MV-4-11 (cell line): ENCODE measurements at places on chromosomes 4 and X.
A peak's percentile ranks its signal among the peaks of the same experiment; 100 is the strongest.

- no peak for DNase-seq
These were observed 467.0 kb downstream of the STIM2 start for GRCh38 chr4:27327421-27328181.

GRCh38 chrX:153423652-153424051 is 12.4 kb downstream of the ZFP92 start:
- DNase-seq: no peak

DNA sequence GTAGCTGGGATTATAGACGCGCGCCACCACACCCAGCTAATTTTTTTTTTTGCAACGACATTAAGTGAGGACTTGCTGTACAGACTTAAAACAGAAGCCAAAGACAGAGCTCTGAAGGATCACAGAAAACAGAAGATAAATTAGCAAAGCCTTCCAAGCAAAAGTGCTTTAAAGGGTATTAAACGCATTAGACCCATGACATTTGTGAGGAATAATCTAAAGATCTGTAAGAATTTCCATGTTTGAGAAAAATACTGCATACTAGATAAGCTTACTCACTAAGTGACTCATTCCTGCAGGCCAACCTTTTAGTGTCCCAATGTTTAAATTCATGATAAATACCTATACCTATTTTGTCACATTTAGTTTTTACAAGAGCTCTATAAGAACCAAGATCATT is 27.4 kb downstream of the SMARCA1 start:
- DNase-seq: no peak

- no peak for DNase-seq
These were observed 62.2 kb downstream of the DTHD1 start for GRCh38 chr4:36343501-36344175.

GRCh38 chr4:33837043-33837838 is 2407.1 kb downstream of the ARAP2 start:
- no peak for DNase-seq

DNA sequence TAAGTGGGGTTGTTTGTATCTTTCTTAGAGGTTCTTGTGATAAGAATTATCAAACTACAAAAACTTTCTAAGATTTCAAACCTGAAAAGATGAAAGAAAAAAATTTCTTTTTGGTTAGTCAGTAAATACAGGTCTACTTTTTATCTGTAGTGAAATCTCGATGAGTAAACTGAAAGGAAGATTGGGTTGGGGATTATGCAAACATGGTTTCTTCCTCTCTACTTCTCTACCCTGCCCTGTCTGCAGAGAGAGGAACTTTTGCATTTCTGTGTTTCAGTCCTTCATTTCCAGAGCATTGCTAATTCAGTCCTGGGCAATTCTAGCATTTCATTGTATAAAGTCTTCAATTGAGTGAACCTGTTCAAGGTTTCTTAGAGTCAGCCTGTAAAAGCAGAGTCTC is 51.6 kb upstream of the IL2 start:
- peak; percentile 3 for DNase-seq

DNA sequence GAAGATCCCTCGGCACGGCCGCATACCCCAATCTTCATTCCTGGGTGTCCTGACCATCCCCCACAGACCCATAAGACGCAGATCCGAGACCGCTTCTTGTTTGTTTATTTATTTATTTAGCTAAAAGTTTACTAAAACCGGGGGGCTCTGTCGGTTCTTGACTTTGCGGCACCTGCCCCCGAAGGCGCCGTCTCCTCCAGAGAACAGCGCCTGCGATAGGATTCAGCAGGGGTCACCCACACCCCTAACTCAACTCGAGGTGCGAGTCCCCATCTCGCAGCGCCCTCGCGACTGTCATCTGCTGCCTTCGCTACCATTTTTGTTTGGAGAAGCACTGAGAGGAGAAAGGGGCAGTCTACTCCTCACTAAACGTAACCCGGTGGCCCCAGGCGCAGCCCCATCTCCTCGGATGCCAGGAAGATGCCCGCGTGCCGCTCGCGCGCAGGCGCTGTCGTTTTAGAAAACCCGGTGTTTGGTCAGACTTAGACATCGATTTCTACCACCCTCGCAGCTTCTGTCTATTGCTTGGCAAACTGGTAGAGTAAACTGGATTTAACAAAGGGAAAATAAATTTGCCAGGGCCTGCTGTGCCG is 18.9 kb upstream of the GPR101 start:
- DNase-seq: no peak

DNA sequence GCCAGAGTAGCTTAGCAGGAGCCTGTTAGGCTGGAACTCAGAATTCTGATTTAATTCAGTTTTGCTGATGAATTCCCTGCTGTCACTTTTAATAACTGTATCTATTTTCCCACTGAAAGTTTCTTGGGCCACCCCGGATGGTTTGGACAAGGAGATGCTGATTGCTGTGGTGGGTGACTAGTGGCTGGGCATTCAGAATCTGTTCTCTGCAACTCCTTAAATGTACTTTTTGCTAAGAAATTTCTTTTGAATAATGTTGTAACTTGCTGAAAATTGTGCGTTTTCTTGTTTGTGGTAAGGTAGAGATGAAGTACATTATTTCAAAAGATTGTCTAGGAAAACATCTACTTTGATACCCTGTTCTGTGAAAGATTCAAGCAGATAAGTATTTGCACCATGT is 2.4 kb downstream of the TLL1 start:
- no peak for DNase-seq

- no peak for DNase-seq
These were observed 105.6 kb downstream of the NEUROG2 start for GRCh38 chr4:112410364-112410763.

DNA sequence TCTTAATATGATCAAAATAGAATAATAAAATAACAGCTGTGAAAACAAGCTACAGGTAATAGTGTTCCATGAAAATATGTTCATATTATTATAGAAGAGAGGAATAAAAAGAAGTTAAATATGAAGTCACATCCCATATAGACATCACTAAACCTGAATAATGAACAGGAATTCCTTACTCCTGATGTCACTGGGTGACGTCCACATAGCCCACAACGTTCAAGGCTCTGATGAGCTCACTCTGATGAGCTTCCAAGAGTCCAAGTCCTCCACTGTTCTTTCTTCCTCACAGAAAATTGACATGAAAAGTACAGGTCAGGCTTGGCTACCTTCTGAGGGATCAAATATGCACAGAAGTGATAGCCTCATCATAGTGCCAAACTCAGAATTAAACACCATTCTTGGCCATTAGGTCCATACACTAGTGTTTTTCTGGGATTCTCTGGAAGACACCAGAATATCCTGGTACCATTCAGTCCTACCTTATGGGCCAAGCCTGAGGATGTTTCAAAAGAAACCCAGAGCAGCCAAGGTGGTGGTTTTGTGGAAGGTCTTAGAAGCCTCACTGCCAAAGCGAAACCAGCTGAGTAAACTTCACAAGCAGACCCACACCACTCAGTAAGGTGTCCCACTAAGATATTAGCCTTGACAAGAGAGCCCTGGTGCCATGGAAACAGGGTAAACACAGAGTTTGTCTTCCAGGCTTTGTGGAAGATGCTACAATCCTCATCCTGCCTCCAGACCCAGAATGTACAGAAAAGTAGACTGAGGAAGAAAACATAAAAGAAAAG is 138.4 kb upstream of the HHIP start:
- DNase-seq: no peak

- DNase-seq: no peak
These were observed 57.0 kb downstream of the MAPK10 start for GRCh38 chr4:86302830-86303229.

DNA sequence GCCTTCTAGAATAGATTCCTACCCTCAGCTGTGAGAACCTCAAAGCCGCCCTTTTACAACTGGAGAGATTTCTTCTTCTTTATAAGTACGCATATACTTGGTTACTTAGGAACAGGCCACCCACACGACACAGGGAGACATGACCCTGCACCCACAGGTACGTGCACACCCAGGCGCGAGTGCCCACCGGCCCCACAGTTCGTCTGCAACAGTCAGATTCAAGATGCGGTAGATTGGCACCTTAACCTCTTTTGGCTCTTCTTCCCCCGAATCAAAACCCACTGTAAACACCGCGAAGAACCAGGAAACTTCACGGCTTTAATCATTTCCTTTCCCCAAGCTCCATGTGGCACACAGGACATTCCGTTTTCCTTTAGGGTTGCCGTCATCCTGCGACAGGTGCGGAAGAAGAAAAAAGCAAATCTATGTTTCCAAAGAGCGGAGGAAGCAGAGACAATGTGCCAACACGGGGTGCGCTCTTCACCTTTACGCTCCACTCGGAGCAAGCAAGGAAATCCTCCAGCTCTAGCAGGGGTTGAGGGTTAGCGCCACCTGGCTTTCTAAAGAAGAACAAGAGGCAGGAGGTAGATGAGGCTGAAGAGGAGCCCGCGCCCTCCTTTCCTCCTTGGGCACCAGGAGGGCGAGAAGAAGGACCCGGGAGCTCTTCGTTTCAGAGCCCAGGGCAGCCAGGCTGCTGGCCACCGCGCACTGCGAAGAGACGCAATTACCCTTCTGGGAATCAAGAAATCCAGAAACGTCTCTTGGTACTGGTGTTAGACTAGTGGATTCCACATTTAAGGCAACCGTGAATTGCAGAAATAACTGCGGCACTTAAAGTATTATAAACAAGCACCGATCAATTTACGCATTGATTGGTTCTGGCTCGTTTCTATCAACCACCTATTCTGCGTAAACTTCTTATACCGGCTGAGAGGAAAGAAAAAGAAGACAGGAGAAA is 35.7 kb downstream of the HAND2 start:
- peak; percentile 35 for DNase-seq

DNA sequence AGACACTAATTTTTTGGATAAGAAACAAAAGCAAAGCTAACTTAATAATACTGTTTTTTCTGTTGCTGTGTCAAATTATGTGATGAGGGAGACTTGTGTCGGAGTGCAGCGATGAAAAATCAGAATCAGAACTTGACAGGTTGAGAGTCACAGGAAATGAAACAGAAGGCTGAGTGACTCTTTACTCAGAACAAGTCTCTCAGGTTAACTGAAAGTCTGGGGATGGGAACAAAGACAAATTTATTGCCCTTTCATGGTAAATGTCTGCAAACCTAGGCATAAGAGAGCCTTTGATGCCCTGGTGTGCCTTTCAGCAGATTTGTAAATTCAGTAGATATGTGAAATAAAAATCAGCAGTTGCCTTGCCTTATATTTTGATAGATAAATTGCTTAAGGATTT is 96.0 kb downstream of the ADGRL3 start:
- DNase-seq: no peak

GRCh38 chr4:39353478-39354253 is 12.5 kb downstream of the RFC1 start:
- peak; percentile 65 for DNase-seq

DNA sequence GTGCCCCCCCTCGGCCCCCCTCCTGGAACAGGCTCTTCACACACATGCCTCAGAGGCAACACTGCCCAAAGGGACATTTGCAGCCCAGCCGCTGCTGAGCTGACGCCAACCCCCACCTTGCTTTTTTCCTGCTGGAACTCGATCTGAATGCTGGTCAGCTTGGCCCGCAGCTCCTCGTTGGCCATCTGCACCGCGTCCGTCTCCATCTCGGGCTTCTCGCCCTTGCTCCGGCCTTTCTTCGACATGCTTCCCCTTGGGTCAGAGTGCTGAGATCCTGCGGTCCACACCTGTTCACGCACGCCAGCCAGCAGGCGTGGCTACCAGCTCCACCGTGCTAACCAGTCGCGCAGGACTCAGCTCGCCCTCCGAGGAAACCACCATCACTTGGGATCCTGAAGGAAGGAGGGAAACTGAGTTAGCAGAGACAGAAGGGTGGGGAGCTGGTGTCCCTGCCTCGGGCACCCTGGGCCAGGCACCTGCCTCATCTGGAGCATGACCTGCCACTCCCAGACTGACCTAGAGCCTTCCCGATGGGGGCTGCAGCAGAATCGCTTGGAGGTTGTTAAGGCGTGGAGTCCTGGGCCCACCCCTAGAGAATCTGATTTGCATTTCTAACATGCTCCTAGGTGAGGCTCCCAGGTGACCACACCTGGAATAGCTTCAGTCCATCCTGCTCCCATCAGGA is 87.6 kb downstream of the JAKMIP1 start:
- no peak for DNase-seq

DNA sequence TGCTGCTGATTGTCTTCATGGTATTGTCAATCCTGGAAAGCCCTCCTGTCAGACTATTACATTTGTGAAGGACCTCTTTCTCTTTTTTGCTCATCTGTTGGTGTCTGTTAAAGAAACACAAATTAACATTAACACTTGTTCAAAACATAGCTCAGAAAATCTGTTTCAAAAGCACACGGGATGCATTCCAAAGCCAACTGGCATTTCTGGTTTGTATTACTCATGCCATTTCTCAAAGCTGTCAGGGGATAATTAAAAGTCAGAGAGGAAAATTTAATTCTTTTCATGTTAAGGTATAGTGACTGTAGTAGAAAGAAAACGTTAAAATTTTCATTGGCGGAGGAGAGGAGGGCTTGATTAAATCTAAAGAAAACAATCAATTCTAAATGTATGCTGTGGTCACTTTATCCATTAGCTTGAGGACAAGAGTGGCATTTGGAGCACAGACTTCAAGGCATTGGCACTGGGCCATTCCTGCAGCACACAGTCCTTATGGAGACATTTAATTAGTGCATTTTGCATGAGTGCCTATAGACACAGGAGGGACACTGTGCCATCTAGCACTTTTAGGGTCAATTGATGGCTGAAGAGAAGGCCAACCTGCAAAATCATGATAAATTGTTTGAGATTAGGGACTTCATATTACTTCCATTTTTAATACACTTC is 21.2 kb upstream of the GLRA2 start:
- DNase-seq: no peak
